ENCODE measurements at places on chromosomes 3 and 15. TPM values are rescaled to one million over a fixed set of nuclear protein-coding genes. Genes with fewer than 3 reads are reported as not detected.

- no peak overlapping the region for H3K4me3 ChIP-seq
- H3K27me3 ChIP-seq = no peaks in the 10 kb centered on the region
- H3K36me3 ChIP-seq = no peaks in the 10 kb centered on the region
- DNase-seq = no peak
- H3K27ac ChIP-seq = no peak overlapping the region
- H3K4me1 ChIP-seq = no peaks in the 10 kb centered on the region
Measured at GRCh38 chr3:14284694-14285547, 106.3 kb downstream of the LSM3 start.

DNA sequence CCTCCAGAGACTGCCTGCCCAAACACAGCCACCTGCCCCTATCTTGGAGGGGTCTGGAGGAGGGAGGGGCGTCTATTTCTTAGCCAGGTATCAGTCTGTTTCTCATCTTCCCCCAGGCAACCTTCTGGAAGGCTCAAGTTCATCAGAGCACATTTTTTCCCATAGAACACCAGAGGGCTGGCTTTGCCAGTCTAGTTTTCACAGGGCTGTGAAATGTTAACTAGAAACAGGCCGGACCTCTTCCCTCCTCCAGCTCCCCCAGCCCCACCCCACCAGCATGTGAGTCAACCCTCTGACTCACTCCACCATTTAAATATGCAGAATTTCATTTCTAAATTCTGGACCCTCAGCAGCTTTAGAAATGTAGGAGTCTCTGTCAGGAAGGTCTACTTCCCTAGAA lies 66.9 kb downstream of the SLCO2A1 start:
- H3K4me3 ChIP-seq = no peak overlapping the region
- no peak for DNase-seq
- H3K36me3 ChIP-seq = peaks cover 18% of the 10 kb centered on the region
- no peaks in the 10 kb centered on the region for H3K27me3 ChIP-seq
- H3K27ac ChIP-seq = peak overlapping the region; percentile 26

DNA sequence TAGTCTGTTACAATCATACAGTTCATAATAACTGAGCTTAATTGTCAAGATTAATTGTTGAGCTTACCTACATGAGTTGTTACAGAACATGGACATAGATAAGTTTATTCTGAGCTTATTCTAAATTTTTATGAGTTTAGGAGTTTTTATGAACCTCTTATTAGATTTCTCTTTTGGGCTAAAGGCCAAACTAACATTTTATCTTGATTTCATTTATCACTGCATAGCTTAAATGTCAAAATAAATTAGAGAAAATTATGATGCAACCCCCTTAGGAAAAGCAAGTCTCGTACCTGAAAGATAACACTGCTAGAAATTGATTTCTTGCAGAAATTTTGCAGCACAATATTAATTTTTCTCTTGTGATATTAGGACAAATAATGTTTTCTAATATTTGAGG lies 54.5 kb downstream of the CNTN6 start:
- H3K27me3 ChIP-seq = no peaks in the 10 kb centered on the region
- H3K4me1 ChIP-seq = no peaks in the 10 kb centered on the region
- no peak overlapping the region for H3K27ac ChIP-seq
- no peak overlapping the region for H3K4me3 ChIP-seq
- H3K36me3 ChIP-seq = no peaks in the 10 kb centered on the region

Gene ATP8B4
- total RNA-seq = 8.2 TPM

Gene PRR20G
- not detected for total RNA-seq

GRCh38 chr15:64568765-64569164 lies 108.4 kb downstream of the ZNF609 start:
- H3K4me3 ChIP-seq = no peak overlapping the region
- DNase-seq = no peak
- H3K36me3 ChIP-seq = no peaks in the 10 kb centered on the region
- H3K4me1 ChIP-seq = peaks cover 13% of the 10 kb centered on the region

- H3K4me3 ChIP-seq = no peak overlapping the region
- no peak for DNase-seq
- no peaks in the 10 kb centered on the region for H3K27me3 ChIP-seq
- H3K36me3 ChIP-seq = no peaks in the 10 kb centered on the region
- peaks cover 9% of the 10 kb centered on the region for H3K4me1 ChIP-seq
- H3K27ac ChIP-seq = no peak overlapping the region
Measured at GRCh38 chr3:114518206-114518808, 224.5 kb downstream of the TIGIT start.

Gene FEZF2
- not detected for total RNA-seq

Gene TM4SF18
- total RNA-seq = 16.6 TPM

Gene CCR9
- total RNA-seq = not detected

All from upper lobe of left lung (tissue), 6 donors.